Activated naive CD4-positive, alpha-beta T cell treated with anti-CD3 and anti-CD28 coated beads, Interleukin-2, amount 50 U/mL, for 72 hours (primary cell): ENCODE measurements at places on chromosomes 3 and 15. TPM values are rescaled to one million over a fixed set of nuclear protein-coding genes. Genes with fewer than 3 reads are reported as not detected.

GRCh38 chr15:23402544-23402943 is 44.5 kb downstream of the GOLGA6L2 start:
- DNase-seq, result no peak

DNA sequence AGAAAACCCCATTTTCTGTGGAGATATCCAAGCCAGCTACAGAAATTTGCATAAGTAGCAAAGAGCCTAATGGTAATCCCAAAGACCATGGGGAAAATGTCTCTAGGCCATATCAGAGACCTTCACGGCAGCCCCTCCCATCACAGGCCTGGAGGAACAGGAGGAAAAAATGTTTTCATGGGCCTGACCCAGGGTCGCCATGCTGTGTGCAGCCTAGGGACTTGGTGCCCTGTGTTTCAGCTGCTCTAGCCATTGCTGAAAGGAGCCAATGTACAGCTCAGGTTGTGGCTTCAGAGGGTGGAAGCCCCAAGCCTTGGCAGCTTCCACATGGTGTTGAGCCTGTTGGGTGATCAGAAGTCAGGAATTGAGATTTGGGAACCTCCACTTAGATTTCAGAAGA is 1150.7 kb downstream of the OTOL1 start:
- DNase-seq, result no peak

- DNase-seq, result no peak
Measured at GRCh38 chr3:197352382-197352781, 54.0 kb upstream of the DLG1 start.

DNA sequence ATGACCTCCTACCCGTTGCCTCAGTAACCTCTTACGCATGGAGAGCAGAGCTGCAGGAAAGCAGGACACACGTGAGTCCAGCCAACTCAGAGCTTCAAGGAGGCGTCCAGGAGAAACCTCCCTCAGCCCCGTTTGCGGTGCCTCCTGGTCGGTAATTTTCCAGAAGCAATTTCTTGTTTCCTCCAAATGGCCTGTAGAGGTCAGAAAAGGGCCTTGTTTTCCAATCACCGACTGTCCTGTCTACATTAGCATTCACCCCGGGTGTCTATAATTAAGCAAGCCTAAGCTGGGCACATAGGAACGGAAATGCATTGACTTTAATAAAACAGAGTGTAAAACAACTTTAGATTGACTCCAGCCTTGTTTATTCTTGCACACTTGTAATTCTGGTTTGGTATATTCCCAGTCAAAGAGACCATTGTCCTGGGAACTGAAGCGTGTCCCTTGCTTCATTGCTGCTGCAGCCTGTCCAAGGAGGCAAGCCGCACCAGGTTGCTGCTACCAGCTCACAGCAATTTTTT is 836.2 kb downstream of the AGBL1 start:
- DNase-seq, result no peak

DNA sequence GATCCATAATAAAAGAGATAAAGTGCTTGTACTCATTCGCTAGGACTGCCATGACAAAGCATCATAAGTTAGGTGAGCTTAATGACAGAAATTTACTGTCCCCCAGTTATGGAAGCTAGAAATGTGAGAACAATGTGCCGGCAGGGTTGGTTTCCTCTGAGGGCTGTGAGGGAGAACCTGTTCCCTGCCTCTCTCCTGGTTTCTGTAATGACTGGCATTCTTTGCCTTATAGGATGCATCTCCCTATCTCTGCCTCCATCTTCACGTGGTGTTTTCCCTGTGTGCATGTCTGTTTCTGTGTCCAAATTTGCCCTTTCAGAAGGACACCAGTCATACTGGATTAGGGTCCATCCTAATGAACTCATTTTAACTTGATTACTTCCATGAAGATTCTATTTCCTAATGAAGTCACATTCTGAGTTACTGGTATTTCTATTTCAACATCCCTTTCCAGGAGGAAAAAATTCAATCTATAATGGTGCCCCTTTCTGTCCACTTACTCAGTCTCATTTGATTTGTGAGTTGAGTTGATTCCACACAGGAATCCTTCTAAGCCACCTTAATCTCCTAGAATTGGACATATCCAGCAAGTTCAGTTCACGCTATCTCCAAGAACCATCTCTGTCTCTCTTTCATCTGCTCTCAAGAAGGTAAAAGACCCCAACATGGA is 71.2 kb upstream of the LIPC start:
- DNase-seq, result no peak

DNA sequence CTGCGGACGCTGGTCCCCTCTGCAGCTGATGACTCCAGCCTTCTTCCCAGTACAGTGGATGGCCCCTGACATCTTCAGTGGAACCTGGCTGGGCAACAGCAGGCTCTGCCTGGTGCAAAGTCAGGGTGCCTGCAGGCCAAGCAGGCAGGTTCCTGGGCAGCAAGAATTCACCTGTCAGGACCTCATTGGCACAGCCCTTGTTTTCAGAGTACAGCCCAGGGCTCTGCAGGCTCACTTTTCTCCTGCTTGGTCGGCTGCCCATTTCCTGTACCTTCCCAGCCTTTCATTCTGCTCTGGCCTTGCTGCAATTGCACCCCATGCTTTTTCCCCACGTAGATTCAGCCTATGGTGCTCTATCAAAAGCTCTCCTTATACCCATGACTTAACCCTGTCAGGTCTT is 56.0 kb downstream of the LRTM1 start:
- DNase-seq, result no peak

GRCh38 chr15:101201411-101202174 is 50.3 kb downstream of the CHSY1 start:
- DNase-seq, result no peak

DNA sequence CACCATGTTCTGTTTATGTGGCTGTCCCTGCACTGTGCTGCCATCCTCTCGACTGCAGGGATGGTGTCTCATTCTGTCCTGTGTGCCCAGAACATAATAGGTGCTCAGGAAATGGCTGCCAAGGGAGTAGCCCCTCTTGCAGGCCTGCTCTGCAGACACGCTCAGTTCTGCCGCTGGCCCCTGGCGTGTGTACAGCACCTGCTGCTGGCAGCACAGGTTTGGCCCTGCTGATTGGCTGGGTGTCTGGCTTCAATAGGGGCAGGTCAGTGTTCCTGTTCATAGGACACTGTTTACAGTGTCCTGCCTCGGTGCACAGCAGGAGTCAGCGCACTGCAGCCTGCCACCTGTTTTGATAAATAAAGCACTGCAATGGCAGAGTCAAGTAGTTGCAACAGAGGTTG is 146.9 kb downstream of the DNAJB8 start:
- no peak for DNase-seq

DNA sequence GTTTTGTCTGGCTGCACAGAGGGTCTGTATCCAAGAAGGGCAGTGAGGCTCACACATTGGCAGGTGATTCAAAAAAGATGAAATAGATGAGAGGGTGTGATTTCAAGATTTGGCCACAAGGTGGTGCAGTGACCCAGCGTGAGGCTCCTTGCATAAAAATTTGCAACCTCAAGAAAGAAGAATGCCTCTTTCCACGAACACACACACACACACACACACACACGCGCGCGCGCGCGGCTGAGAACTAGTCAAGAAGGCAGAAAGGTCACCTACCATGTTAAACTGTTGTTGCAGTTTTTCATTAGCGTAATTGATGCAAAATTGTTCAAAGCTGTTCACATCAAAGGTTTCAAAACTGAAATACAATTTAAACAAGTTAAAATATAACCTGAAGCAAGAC is 39.2 kb downstream of the MYO5C start:
- DNase-seq, result peak; percentile 75

- no peak for DNase-seq
Measured at GRCh38 chr3:66336333-66336766, 115.5 kb downstream of the SLC25A26 start.

- DNase-seq, result no peak
Measured at GRCh38 chr15:72183781-72184164, 13.8 kb downstream of the GRAMD2A start.

- DNase-seq, result no peak
Measured at GRCh38 chr15:52005748-52006701, 13.0 kb upstream of the MAPK6 start.

DNA sequence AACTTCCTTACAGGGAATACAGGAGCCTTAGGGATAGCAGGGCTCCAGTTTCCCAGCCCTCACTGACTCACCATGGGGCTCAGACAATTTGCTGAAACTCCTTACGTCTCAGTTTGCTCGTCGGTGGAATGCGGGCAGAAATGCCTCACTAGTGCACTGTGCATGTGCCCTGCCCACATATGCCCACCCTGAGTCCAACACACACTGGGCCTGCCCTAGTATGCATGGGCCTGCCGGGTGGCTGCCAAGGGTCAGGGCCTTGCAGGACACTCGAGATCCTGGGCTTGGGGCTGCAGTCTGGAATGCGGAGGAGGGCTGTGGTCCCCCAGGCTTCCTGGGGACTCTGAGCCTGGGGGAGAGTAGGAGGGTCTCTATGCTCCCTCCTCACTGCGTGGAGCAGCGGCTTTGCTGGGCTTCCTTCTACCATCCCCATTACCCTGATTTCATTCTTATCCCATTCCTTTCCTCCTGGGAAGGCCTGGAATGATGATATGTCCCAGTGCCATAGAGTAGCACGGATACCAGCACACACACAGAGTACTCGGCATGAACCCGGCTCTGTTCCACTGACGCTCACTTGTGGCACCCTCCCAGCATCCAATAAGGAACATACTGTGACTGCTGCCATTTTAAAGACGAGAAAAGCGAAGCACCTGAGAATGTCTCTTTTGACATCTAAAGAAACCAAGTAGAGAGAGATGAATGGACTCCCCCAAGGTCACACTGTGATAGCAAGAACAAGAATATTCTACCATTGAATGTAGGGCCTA is 124.2 kb downstream of the ASB7 start:
- DNase-seq, result no peak

GRCh38 chr15:55461447-55461846 is 46.6 kb downstream of the DNAAF4 start:
- DNase-seq, result no peak

GRCh38 chr15:31402003-31402402 is 75.4 kb downstream of the KLF13 start:
- DNase-seq, result no peak

Gene GABRR3
- total RNA-seq, result not detected

Gene SLC6A20
- not detected for total RNA-seq

Gene FES
- total RNA-seq, result 83.9 TPM

Gene LDHAL6B
- not detected for total RNA-seq

Gene A4GNT
- not detected for total RNA-seq

Gene RARRES1
- total RNA-seq, result not detected

Gene GPR15
- 1.5 TPM for total RNA-seq
